ENCODE measurements at places on chromosomes 6 and 20.

DNA sequence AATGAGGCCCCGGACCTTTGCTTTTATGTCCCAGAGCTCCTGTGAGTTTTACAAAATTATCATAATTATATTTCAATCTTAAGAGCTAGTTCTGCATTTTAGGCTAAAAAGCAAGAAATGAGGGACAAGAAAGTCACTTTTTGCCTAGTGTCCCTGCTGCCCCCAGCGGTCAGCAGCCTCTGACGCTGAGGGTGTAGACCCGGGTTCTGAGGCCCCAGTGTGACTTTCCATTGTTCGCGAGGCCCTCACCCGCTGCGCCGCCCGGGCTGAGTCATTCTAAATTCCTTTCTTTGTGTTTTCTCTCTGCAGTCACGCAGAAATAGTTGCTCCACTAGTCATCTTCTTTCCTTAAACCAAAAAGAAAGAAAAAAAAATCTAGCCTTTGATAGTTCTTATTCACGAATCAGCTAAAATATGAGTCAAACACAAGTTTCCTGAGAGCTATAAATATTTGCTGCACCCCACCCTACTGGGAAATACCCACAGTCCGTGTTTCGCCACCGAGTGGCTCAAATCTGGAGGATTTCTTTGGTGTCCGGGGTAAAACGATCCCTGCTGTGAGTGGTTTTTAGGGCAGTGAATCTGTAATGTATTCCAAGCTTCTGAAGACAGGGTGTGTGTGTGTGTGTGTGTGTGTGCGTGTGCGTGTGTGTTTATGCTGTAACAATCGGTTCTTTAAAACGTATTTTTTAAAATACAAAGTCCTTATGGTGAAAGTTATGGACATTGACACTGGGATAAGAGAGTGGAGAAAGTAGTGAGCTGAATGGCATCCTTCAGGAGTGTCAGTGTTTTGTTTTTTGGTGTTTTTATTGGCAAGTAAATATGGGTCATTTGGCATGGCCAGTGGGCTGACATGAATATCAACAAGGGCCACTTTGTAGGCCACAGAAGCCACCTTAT is 59.7 kb upstream of the EEF1A1 start:
- peak; percentile 10 for DNase-seq

- no peak for DNase-seq
Measured at GRCh38 chr6:25130518-25130917, 148.7 kb upstream of the CARMIL1 start.

GRCh38 chr6:170129691-170130171 is 161.1 kb downstream of the DLL1 start:
- DNase-seq, result peak; percentile 86

DNA sequence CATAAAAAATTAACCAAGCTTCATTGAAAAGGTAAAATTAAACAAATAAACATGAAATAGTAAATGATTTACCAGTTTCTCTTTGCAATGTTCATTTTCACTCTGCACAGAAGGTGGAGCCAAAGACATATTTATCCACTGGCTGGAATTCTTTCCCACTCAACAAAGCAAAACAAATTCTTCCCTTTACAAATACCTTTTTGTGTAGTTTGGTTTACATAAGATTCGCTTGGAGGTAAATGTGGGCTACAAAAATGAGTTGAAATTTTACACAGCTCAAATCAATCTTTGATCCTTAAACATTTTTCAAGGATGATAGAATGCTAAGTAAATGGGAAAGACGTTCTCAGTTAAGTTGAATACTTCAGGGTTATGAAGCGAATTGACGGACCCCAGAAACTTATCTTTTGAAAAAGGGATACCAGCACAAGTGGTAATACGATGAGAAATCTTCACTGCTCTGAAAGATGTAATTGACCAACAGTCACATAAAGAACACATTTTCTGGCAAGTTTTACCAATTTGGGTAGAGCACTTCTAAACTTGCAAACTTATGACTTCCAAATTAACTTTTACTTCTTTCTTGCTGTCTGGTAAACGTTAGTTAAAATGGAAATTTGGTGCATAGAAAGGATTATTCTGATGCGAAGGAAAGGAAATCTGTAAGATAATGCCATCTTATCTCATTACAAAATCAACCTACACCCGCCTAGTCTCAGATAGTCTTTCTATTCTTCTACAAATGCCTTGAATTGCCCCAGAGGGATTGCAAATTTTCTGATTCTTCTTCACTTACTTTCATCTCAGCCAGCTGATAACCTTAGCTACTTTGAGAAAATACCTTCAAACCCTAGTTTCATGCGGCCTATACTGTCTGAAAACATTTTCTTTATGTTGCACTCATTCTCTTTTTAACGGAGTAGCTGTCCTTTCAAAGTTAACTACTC is 4.7 kb upstream of the GJA1 start:
- no peak for DNase-seq

- DNase-seq, result no peak
Measured at GRCh38 chr6:157184202-157185015, 138.9 kb downstream of the TMEM242 start.

DNA sequence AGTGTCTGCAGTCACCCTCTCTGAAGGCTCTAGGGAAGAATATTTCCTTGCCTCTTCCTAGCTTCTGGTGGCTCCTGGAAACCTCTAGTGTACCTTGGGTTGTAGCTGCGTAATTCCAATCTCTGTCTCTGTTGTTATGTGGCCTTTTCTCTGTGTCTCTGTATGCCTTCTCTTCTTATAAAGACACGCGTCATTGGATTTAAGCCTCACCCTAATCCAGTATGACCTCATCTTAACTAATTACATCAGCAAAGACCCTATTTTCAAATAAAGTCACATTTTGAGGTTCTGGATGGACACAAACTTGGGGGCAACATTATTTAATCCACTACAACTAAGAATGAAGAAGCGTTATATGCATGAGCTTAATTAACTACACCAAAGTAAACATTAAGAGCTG is 111.4 kb upstream of the ZNF184 start:
- DNase-seq, result no peak

DNA sequence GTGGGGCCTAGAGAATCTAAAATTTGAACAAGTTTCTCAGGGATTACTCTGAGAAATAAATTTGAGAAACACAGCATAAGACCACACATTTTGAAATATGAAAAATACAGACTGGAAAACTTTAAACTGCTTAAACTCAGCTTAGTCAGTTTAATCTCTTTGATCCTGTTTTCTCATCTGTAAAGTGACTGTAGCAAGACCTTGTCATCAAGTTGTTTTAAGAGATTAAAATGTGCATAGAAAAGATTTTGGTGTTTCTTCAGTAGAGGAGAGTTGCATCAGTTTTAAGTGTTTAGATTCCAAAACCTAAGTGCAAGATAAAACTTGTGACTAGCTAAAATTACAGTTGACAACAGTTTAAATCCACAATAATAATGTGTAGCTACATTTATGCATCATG is 8.1 kb upstream of the BCKDHB start:
- DNase-seq, result no peak

DNA sequence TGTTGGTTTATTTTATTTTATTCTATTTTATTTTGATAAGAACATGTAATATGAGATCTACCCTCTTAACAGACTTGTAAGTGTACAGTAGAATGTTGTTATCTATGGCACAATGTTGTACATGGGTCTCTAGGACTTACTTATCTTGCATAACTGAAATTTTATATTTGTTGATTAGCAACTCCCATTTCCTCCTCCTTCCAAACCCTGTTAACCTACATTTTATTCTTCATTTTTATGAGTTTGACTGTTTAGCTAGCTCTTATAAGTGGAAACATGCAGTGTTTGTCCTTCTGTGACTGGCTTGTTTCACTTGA is 37.9 kb upstream of the BCAS1 start:
- no peak for DNase-seq

- no peak for DNase-seq
Measured at GRCh38 chr6:159023893-159024292, 20.9 kb downstream of the TAGAP start.

- no peak for DNase-seq
Measured at GRCh38 chr20:45845452-45845851, 11.7 kb downstream of the ACOT8 start.

- DNase-seq, result peak; percentile 65
Measured at GRCh38 chr6:149060300-149060984, 257.1 kb upstream of the TAB2 start.

DNA sequence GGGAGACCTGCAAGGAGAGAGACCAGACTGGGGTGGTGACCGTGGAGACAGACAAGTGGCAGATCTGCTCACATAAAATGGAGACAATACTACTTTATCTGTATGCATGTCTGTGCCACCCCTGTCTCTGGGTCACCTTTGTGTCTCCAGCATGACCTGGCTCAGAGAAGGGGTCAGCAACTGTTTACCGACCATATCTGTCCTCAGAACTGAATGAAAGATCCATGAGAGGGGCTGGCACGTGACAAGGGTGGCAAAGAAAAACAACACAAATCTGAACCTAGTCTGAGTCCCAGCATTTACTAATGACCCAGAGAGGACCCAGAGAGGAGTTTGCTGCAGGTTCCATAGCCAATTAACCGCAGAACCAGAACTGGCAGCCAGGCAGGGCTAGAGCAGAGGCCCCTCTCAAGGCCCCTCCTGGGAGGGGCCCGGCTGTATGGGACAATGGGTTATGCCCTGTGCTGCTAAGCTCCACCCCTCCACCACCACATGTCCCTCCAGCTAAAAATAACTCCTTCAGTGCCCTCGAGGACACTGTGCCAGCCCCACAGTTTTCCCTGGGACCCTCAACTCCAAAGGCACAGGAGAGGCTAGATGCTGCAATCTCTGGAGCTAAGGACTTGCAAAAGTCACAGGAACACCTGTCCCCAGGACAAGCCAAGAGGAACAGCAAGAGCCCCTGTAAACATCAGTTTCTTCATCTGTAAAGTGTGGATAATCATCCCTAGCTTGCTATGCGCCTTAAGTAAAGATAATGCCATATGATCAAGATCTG is 2.2 kb downstream of the AHCY start:
- no peak for DNase-seq

DNA sequence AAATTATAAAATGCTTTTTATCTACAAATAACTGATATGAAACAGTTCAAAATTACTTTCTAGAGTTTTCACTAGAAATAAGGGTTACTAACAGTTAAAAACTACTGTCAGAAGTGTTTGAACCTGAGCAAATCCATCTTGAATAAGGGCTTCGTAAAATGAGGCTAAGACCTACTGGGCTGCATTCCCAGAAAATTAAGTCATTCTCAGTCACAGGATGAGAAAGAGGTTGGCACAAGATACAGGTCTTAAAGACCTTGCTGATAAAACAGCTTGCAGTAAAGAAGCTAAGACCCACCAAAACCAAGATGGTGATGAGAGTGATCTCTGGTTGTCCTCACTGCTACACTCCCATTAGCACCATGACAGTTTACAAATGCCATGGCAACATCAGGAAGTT is 93.7 kb downstream of the PLG start:
- DNase-seq, result no peak

DNA sequence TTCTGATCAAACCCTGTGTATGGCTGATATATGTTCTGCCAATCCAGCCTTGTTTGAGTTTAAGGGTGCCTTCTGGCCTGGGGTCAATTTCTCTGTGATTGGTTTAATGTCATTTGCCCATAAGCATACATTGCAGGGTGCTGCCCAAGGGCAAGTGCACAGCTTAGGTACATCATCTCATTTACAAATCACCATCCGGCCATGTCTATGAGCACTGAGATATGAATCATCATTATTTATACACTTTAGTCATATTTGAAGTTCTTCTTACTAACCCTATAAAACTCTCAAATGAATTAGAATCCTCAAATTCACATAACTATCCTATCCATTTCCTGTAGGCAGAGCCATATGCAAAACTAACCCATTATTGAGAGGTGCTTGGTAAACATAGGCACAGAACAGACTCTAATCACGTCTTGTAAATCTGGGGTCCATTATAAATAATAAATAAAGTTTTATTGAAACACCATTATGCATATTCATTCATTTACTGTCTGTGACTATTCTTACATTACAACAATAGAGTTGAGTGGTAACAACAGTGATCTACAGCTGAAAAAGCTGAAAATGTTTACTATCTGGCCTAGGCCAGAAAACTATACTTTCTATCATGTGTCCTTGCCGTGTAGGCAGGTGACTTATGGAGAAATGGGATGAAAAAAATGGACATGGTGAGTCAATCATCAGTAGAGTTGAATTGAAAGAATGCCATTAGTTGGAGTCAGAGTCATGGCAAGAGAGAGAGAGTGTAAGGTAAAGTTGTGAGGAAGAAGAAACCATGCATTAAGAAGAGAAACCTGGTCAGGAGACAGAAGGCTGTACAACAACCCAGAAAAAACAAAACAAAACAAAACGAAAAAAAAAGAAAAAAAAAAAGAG is 25.0 kb downstream of the KCNQ5 start:
- DNase-seq, result no peak

DNA sequence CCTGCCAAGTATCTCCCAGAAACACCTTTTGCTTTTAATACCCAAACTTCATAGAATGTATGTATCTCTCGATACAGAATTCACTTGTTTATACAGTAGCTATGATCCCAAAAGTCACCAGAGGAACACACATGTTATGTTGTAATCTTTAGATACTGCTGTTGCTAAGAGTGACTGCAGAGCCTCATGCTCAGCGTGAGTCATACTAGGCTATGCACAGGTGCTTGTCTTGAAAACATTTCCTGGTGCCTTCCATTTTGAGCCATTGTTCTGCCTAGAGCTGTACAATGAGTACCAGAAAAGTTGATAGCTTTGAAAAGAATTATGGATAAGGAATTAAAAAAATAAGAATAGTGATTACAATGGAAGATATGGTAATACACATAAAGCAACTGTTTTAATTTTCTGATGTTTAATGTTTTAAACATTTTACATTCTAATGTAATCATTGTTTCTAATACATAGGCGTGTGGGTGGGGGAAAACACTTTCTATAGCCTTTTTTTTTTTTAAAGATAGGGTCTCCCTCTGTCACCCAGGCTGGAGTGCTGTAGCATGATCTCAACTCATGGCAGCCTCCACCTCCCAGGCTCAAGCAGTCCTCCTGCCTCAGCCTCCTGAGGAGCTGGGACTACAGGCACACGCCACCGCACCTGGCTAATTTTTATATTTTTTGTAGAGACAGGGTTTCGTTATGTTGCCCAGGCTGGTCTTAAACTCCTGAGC is 79.4 kb downstream of the CD24 start:
- no peak for DNase-seq

- DNase-seq, result no peak
Measured at GRCh38 chr6:45896783-45897441, 118.7 kb downstream of the CLIC5 start.

DNA sequence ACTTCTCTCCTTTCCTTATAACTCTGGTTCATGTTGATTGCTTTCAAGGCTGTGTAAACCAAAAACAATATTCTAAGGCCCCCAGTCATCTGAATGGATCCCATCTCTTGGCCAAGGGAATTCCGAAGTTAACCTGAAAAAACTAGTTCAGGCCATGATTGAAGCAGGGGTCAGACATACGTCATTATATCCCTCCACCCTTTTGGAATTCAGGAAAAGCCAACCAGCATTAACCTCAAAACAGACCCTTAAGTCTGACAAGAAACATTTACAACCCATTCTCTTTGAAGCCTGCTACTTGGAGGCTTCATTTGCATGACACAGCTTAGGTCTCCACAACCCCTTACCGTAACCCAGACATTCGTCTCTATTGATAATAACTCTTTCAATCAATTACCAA is 39.7 kb downstream of the SLC26A8 start:
- no peak for DNase-seq

- peak; percentile 44 for DNase-seq
Measured at GRCh38 chr6:113584767-113585166, 272.4 kb upstream of the MARCKS start.

GRCh38 chr20:12337601-12338000 is 419.9 kb downstream of the BTBD3 start:
- no peak for DNase-seq
